CD4-positive, alpha-beta T cell treated with Interleukin-12 subunit alpha and Interleukin-12 subunit beta, for 1 hour (primary cell): ENCODE measurements at places on chromosomes 11 and 22.

- DNase-seq = no peak
These were observed 43.8 kb downstream of the CHRDL2 start for GRCh38 chr11:74687237-74688023.

DNA sequence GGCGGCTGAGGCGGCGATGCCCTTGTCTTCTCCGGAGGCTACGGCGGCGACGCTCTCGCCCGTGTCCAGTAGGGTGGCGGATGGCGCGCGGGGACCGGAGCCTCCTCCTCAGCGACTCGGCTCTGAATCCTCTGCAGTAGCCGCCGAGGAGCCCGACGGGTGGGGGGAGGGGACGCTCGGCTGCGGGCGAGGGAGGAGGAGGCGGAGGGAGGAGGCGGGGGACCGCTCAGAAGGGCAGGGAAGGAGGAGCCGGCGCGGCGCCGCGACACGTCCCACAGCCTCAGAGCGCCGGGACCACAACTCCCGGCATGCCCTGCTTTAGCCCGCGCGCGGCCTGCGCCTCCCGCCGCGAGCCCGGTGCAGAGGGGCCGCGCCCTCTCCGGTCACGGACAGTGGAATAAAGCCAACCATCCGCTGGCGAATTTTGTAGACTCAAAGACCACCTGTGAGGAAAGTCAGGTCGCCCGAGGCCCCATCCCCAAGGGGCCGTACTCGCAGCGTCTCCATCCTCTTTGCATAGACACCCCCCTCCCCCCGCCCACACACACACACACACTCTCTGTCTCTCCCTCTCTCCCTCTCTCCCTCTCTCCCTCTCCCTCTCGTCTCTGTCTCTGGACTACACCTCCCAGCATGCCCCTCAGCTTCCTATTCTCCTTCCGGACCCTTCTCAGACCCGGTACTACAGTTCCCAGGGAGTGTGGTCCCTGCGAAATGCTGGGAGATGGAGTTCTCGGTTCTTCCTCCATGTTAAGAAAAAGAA is at the start of gene FAM168A:
Gene FAM168A (minus strand): TSS at position 157 of the 763 bp plus-strand sequence. CDS start 129,638 bp downstream, outside the sequence.
- DNase-seq = peak; percentile 96

DNA sequence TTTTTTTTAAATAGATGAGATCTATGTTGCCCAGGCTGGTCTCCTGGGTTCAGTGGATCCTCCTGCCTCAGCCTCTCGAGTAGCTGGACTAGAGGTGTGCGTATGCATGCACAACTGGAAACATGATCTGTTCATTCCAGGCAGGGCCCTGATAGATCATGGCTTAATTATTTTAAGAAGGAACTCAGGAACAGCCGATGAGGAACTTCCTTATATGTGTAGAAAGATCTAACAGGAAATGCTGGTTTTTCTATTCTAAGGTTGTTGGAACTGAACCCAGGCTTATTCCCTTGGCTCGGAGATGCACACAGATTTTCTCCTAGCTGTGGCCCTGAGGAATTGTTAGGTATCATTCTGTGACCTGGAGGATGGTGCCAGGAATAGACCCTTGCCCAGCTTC is 32.4 kb downstream of the SPECC1L start:
- DNase-seq = no peak

GRCh38 chr11:69027704-69028372 is 14.8 kb upstream of the MRGPRF start:
- DNase-seq = no peak

DNA sequence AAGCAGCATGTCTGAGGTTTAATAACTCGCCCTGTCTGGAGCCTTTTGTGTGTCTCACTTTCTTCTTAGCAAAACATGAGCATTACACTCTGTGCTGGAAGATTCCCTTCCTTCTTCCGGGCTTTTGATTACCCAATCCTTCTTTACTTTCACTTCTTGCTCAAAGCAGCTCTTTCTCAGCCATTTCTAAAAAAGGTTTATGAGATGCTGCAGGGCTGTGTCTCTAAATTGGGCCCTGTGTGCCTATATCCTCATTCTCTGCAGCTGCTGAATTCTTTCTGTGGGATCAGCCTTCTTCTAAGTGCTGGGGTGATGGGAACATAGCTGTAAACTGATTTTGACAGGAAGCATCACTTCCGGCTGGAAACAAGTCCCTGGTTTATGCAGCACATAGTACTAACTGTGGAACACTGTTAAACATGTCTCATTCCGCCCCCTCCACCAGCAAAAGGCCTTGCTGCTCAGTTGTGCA is 71.8 kb downstream of the PIWIL4 start:
- DNase-seq = no peak

DNA sequence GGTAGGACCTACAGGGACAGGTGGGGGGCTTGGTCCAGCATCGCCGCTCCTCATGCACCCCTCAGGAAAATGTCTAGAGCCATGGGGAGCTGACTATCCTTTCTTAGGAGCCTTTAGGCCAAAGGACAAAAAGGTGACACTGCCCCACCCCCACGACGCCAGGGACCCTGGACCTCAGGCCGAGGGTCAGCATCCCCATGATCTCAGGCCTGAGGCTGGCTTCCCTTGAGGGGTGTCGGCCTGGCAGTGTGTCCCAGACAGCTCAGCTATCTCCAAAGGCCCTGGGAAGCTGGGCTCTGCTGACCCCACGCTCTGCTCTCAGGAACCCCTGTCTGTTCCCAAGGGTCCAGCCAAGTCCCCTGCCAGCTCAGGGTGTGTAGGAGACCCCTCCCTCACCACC is 16.3 kb downstream of the MRGPRG start:
- no peak for DNase-seq

DNA sequence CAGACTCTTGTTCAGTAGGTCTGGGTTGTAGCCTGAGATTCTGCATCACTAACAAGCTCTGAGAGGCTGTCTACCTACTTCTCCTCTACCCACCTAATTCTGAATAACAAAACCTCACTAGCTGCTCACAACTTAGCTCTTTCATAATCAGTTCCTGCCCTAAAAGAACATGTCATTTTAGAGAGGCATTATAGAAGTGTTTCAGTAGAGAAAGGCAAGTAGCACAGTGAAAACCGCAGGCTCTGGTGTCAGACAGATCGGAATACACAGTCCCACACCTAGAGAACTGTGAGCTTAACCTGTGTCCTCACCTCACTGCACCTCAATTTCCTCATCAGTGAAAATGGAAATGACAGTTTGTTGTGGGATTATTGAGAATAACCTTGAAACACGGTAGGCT is 1337.6 kb upstream of the TENM4 start:
- no peak for DNase-seq

- no peak for DNase-seq
These were observed 37.9 kb downstream of the MAPK1 start for GRCh38 chr22:21829523-21829922.

- no peak for DNase-seq
These were observed 1.4 kb downstream of the SIGIRR start for GRCh38 chr11:413120-414081.
